Suppressor macrophage treated with lipopolysaccharide for 1 hour (primary cell): ENCODE measurements at places on chromosomes 16 and 17.

DNA sequence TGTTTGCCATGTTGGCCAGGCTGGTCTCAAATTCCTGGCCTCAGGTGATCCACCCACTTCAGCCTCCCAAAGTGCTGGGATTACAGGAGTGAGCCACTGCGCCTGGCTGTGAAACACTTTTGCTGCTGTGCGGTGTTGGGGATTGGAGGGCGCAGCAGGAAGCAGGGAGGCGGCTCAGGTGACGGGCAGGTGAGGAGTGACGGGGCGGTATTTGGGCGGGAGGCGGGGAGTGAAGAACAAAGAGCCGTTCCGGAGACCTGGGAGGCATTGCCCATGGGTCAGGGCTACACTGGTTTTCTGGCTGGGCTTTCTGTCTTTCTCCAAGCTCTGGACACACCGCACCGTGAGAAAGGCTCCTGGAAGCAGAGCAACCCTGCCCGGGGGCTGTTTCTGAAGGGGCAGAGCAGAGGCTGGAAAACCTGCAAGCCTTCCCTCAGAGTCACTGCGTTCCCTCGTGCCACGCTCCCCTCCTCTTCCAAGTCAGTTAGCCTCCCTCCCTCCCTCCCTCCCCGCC lies 22.1 kb downstream of the CRISPLD2 start:
- no peak for DNase-seq

- DNase-seq: no peak
These were observed 10.4 kb upstream of the SOX9 start for GRCh38 chr17:72110231-72110941.

GRCh38 chr17:69466905-69467667 lies 52.6 kb downstream of the MAP2K6 start:
- no peak for DNase-seq

DNA sequence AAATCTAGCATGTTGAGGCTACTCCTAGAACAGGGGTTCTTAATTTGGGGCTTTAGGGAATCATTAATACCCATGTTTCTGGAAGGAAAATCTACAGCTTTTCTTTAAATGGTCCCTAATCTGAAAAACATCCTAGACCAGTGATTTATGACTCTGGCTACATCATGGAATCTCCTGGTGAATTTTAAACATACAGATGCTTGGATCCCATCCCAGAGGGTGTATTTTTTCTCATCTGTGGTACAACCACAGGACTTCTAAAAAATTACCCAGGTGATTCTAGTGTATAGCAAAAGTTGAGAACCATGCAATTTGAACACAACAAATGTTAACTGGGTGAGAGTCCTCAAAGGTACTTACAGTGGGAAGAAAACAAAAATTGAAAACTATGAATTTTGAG lies 41.5 kb downstream of the KANSL1 start:
- no peak for DNase-seq

GRCh38 chr16:58243528-58244004 lies 45.7 kb upstream of the CSNK2A2 start:
- DNase-seq: no peak

DNA sequence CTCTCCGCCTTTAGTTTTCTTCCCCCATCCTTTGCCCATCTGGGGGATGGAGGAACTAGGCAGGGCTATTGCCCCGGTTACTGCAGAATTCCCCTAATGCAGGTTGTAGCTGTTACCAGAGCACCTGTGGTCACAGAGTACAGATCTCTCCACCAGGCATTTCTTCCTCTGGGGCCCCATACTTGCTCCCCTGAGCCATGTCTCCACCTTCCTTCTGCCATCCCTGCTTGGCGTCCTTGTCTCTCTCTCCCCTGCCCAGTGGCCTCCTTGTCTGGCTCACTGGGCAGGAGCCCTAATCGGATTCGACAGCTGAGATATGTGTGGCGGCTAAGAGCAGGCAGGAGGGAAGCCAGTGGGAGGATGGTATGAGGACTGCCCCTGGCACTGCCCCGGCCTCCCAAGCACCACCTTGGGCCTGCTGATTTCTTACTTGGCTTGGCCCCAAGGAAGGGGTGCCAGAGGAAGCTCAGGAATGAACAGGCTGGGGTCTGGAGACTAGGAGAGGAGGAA lies 2.0 kb downstream of the RARA start:
- no peak for DNase-seq
